ENCODE measurements at places on chromosomes 13 and 19.

- DNase-seq, result no peak
These were observed 9.9 kb downstream of the LTBP4 start for GRCh38 chr19:40611096-40611495.

- no peak for DNase-seq
These were observed 83.8 kb downstream of the CRYL1 start for GRCh38 chr13:20441879-20442278.

DNA sequence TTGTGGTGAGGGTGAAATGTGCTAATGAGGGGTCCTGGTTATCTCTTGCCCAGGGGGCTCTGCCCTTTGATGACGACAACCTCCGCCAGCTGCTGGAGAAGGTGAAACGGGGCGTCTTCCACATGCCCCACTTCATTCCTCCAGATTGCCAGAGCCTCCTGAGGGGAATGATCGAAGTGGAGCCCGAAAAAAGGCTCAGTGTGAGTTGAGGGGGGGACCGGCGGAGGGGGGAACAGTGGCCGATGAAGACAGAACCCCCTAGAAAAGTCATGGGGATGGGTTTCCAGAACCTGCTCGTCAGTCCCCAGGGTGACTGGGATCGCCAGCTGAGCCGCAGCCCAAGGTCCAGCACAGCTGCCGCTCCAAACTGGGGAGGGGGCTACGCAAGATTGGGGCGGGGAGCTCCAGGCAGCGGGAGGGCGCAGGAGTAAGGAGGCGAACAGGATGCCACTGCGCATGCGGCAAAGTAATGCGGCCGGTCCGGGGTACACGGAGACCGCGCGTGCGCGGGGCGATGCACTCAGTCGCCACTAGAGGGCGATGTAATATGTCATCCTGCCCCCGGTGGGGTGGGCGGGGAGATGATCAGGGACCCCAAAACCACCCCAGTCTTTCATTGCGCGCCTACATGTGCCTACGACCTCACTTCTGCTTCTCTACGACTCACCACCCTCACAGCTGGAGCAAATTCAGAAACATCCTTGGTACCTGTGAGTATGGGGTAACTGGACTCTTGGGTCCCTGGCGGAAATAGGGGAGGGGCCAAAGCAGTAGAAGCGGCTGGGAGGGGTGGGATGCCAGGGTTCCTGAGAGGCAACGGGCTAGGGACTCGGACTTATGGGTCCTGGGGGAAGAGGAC lies 17.9 kb downstream of the BRSK1 start:
- peak; percentile 87 for DNase-seq

DNA sequence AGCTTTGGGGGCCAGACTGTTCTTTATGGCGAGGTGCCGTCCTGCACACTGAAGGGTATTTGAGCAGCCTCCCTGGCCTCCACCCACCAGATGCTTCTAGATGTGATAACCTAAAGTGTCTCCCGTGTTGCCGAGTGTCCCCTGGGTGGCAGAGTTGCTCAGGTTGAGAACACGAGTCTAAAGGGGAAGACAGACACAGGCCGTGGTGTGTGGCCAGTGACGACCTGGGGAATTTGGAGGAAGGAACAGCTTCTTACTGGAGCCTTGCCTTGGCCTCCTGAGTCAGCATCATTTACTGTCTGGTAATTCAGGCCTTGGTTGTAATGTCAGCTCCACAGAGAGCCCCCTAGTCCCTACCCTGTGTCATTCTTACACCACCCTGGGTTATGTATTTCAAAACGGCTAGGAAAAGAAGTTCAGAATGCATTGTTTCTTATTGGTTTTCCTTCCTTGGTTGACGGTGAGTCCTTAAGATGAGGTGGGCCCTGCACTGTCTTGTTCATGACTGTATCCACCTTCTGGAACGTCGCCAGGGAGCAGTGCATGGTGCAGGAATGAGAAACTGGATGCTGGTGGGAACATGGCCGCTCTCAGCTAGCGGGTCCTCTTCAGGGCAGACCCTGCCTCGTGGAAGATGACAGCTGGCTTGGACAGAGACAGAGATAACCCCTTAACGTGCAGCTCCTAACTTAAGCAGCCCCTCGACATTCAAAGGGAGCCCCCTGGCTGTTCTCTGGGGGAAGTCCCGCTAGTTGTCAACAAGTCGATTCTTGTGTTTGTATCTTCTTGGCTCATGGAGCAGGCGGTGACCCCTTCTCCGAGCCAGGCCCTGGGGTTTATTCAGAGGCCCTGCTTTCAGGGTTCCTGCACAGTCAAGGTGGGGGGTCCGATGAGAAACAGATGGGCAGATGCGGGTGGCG lies 7.2 kb downstream of the SIN3B start:
- DNase-seq, result no peak

DNA sequence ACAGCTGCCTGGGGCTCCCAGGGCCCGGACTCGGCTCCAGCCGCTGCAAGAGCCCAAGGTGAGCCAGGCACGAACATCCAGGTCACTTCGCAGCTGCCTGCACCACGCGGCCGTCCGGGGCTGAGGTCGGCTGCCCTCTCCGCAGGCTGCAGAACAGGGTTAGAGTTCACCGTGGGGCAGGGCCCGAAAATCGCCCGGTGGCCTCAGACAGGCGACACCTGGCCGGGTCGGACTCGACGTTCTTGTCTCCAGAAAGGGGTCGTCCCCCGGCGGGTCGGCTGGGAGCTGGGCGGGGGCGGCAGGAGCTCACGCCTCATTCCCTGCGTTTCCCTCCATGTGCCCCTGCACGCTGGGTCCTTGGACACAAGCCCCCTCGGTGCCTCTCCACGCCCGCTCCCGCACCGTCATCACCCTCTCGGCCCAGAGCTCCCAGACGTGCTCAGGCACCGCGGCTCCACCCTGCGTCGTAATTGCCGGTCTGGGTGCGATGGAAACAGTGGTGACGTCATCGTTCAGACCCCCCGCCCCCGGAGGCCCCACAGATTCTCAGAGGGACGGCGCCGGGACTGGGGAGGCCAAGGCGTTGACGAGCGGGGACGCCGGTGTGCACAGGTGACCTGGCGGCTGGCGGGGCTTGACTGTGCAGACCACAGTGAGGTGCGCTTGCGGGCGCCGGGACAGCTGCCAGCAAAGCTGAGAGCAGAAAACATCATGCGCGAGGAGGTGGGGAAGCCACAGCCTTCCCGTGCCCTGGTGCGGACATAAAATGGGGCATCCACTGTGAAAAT lies 4.0 kb upstream of the GRIN3B start:
- peak; percentile 37 for DNase-seq

- DNase-seq, result no peak
These were observed 8.4 kb downstream of the MKNK2 start for GRCh38 chr19:2042485-2043250.

DNA sequence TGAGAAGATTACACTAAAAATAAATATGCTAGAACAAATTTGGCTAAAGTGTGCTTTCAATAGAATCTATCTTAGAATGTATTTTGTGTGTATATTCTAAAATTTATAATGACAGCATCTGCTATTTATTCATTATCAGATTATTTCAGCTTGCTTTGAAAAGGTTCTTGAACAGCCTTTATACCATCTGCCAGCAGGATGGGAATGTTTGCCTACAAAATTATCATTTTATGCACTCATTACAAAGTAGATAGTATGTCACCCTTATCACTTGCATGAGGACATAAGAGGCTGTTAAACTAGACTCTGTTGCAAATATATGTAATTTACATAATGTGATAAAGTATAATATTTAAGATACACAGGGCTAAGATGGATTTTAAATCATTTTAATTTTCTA lies 1286.9 kb upstream of the PCDH20 start:
- DNase-seq, result no peak

- DNase-seq, result no peak
These were observed 66.7 kb upstream of the MIR17HG start for GRCh38 chr13:91280801-91281200.

DNA sequence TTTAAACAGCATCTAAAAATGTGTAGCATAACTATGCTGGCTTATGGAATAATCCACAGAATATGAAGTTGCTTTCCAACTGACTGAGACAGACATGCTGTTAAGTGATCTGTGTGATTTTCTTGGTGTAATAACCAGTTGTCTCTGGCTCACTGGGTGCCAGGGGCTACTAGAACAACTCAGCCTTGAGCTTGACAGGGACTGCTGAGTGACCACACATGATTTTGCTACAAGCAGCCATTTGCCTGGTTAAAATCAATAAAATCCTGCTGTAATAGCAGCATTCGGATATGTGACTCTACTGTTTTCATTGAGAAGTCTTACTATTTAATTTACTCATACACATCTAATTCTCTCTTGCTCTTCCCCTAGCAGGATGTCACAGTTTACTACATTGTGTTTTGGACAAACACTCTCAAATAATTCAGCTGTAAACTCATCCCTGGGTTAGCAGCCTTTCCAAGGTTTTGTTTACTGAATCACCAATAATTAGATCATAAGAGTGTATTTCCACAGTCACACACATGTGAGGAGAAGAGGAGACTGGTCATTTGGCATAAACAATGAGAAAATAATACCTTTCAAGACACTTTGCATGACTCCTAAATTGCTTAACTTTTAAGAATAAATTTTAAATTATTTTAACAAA lies 426.2 kb downstream of the PCDH9 start:
- no peak for DNase-seq

GRCh38 chr19:51621178-51621577 lies 9.0 kb downstream of the SIGLEC5 start:
- DNase-seq, result no peak

DNA sequence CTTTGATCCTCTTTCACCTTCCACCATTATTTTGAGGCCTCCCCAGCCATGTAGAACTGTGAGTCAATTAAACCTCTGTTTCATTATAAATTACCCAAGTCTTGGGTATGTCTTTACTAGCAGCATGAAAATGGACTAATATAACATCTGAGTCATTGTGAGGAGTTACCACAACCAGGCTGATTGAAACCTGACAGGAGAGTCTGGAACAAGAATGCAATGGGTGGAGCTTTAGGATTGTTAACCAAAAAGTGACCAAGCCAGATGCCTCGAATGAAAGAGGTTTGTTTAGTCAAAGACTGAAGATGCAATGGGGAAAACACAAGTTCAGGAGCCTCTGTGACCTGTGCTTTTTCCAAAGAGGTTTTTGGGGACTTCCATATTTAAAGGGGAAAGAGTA lies 659.0 kb downstream of the SLITRK6 start:
- no peak for DNase-seq

GRCh38 chr19:13573056-13573667 lies 66.9 kb upstream of the CACNA1A start:
- DNase-seq, result no peak

Data from activated CD8-positive, alpha-beta memory T cell treated with anti-CD3 and anti-CD28 coated beads for 1 hour (primary cell).